ENCODE measurements at places on chromosomes 11 and 22.

DNA sequence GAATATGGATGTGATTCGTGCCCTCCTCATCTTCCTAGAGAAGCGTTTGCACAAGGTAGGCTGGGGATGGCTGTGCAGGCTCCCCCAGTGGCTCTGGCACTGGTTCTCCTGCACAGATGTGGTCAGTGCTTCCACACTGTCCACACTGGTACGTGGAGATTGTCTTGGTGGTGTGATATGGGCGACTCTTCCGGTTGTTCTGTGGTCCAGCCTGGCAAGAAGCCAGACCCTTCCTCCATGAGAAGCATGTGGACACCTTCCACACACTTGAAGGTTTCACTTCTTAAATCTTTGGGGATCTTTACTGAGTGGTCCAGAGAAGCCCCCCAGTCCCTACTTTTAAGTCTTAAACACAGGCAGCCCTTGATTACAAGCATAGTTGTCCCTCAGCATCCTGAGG lies 3.8 kb downstream of the RIC8A start:
- no peak for DNase-seq

- no peak for DNase-seq
Observed at GRCh38 chr11:47489395-47489755, 40.4 kb upstream of the RAPSN start.

DNA sequence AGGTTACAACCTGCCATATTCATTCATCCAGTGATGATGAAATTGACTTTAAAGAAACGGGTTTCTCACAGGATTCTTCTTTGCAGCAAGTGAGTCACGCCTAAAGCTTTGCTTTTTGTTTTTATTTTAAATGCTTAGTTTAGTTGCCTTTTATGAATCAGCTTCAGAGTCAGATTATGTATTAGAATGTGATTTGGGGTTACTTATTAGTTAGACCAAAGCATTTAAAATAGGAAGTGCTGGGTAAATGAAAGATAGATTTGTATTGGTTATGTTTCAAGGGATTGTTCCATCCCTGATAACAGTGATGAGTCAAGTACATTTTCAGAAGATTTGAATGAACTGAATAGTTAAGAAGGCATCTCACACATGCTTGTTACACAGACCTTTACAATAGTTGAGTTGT lies 101.3 kb upstream of the GAL start:
- DNase-seq, result no peak

- no peak for DNase-seq
Observed at GRCh38 chr11:1127664-1128162, 30.0 kb upstream of the MUC5AC start.

GRCh38 chr11:63132985-63133775 lies 10.8 kb downstream of the SLC22A24 start:
- DNase-seq, result no peak

Data from CD4-positive, alpha-beta T cell treated with Interleukin-15 for 4 hours (primary cell).